ENCODE measurements at places on chromosomes 5 and 9.
A peak's percentile ranks its signal among the peaks of the same experiment; 100 is the strongest.

DNA sequence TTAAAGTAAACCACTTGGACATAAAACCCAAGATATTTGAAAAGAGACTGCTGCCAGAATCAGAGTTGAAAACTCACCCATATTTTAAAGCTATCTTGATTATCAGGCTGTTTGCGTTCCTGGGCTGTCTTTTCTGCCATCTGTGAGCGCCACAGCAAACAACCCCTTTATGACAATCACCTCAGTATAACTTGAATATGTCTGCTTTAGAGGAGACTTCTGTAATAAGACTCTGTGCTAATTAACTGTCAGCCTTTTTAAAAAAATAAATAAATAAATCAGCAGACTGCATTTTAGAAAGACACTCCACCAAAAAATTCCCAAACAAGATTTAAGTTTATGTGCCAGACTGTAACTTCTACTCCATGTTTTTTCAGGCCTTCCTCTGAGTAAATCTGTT, 375.7 kb upstream of the CCNH start:
- no peak for DNase-seq

DNA sequence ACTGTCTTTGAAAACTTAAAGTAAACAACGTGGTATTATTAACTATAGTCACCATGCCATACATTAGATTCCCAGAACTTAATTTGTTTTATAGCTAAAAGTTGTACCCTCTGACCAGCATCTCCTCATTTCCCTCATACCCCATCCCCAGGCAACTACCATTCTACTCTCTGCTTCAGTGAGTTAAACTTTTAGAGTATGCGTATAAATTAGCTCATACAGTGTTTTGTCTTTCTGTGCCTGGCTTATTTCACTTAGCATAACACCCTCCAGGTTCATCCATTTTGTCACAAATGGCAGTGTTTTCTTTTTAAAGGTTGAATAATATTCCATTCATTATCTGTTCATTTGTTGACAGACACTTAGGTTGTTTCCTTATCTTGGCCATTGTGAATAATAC, 14.2 kb downstream of the COMMD10 start:
- no peak for DNase-seq

GRCh38 chr9:136753371-136754058, 4.5 kb downstream of the LCN8 start:
- DNase-seq = no peak

- no peak for DNase-seq
These were observed 478.1 kb upstream of the CDH9 start for GRCh38 chr5:27516437-27516836.

GRCh38 chr5:168734119-168734518, 155.0 kb upstream of the PANK3 start:
- no peak for DNase-seq

DNA sequence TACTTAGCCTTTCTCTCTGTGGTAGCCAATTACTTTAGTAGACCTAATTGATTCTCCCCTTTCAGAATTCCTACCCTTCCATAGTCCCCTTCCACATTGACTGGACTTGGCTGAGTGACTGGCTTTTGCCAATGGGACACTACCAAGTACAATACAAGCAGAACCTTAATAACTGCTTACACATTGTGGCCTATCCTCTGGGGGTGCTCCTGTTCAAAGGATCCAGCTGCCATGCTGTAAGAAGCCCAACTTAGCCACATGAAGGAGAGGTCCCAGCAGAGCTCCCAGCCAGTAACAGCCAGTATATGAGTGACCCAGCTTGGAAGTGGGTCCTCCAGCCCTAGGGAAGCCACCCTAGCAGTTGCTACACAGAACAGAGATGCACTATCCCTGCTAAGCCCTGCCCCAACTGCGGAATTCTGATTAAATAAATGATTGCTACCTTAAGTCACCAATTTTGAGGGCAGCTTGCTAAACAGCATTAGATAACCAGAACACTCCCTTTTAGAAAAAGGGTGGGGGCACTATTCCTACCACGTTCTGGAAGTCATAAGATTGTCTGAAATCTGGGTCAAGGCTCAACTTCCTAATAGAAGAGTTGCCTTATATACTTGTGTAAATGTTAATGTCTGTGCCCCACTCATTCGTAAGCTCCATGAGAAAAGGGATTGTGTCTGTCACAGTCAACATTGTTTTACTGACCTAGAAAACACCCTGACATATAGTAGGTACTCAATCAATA, 11.1 kb upstream of the APTX start:
- no peak for DNase-seq

- no peak for DNase-seq
These were observed 12.0 kb downstream of the NIPSNAP3B start for GRCh38 chr9:104775976-104776375.

DNA sequence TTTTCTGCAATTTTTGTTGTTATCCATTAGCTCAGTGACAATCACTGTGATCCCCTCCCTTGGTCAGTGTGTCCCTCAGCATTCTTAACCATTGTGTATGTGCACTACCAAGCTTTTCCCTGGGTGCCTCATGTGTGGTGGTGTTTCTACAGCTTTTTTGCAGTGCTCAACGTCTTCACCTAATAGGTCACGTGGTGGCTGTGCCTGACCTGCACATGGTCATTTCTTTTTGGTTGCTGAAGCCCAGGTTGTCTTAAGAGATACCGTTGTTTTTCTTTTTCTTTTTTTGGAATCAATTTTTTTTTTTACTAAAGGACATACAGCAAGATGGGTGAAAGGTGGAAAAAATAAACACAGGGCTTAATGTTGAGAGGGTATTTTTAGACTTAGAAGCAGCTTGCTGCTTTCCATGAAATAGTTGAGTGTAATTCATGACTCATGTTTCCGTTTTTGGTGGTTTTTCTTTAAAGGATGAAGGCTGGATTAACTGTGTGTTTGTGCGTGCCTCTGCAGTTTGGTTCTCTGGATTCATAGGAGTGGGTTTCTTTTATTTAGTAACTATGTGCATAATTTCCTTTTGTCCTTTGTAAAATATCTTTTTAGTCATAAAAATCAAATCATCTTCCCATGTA, 22.2 kb downstream of the SH3GL2 start:
- no peak for DNase-seq

DNA sequence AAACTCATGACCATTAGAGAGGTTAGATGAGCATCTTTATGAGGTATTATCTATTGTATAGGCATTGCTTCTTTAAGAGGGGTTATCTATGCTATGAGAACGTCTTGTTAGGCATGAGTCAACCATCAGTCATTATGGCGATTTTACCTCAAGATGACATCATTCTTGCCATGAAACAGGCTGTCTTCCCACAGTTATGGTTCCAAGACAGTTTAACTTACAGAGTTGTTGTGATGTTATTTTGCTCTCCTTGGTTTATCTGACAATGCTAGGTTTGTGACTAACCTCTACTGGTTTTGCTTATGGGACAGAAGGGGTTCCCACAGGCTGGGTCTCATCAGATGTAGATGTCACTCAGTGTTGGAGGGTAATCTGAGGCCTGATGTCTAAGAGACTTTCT, 1864.7 kb upstream of the ACO1 start:
- no peak for DNase-seq

GRCh38 chr9:78131969-78132700, 100.5 kb upstream of the GNAQ start:
- no peak for DNase-seq

- DNase-seq = no peak
These were observed 61.8 kb upstream of the TBC1D2 start for GRCh38 chr9:98317134-98317857.

DNA sequence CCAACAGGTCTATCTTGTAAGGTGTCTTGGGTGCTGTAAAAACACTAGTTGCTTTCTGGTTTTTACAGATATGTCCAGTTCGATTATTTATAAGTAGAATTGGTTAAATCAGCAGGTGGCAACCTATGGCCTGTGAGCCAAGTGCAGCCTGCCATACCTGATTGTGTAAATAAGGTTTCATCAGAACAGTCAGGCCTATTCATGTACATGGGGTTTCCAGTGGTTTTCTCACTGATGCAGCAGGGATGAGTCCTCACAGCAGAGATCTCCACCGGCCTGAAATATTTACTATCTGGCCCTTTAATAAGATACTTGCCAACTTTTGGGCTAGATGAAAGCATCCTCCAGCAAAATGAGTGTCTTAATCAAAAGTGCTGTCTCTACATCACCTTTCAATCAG, 132.9 kb upstream of the ICE1 start:
- no peak for DNase-seq

DNA sequence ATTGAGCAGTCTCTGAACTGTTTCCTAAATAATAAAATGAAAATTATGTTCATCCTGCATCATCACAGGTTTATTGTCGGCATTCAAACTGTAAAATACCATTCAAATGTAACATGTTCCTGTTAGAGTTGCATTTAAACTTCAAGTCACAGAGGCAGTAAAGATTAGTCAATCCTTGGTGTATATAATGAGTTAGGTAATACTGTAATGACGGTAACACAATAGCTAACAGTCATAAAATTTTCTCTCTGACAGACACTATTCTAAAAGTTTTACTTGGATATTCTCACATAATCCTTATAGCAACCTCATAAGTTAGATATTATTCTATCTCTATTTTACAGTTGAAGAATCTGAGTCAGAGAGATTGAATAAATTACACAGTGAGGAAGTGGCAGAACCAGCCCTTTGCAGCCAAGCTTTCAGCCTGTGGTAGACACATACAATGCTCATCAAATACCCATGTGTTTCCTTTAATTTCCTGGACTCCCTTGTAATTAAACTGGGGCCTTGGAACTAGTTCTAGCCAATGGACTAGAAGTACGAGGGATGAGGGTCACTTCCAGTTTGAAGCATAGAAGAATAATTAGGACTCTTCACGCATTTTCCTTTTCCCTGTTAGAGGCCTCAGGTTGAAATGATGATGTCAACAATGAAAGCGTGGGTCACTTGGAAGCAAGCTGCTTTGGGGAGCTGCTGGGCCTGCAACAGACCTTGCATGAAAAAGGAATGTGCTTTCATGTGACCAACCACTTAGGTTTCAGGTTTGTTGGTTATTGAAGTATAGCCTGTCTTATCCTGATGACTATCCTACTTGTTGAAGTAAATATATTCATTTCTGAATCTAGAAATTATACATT, 12.3 kb upstream of the CAST start:
- DNase-seq = no peak

GRCh38 chr9:77907585-77907984, 124.0 kb downstream of the GNAQ start:
- DNase-seq = no peak

- no peak for DNase-seq
These were observed 14.2 kb upstream of the CCNB1 start for GRCh38 chr5:69152731-69153130.

DNA sequence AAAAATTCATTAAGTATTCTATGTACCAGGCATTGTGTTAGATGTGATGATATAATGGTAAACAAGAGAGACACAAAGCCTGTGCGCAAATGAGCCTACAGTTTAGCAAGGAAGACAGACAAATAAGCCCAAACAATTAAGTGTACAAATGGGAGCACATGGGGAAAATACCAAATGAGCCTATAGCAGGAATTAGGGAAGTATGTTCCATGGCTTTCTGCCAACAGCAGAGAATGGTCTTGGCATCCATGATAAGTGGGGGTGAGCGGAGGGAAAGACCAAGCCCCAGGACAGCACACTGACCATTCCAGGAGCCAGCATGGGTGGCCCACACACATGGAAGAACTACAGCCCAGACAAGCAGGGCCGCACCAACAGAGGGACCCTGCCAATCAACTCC, 369.7 kb downstream of the DEPDC1B start:
- no peak for DNase-seq

GRCh38 chr5:134275822-134276221, 49.9 kb upstream of the PPP2CA start:
- DNase-seq = no peak

DNA sequence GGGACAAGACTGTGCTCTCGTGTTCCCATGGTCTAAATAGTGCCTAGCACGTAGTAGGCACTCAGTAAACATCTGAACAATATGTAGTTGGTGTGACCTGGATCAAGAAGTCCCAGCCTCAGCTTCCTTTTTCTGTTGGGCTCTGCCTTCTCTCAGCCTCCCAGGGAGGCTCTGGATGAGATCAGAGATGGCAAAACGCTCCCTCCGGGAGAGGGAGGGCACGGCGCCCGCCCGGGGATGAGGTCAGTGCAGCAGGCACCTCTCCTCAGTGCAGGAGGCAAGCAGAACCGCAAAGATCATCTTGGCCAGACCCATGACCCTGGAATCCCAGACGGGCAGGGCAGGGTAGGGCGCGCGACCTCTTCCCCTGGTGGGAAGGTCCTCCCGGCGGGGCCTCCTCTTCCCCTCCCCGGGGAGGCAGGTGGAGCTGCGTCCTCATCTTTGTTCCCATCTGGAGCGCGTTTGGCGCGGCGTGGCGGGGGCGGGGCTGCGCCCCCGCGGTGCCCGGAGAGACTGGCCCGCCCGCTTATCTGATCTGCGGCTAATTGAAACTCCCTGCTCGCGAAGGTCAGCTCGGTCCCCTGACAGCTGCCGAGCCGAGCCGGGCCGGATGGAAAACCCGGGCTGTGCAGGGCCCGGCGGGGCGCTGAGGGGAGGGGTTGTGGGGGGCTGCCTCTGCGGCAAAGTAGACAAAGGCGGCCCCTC, 60.9 kb downstream of the CXXC5 start:
- DNase-seq = no peak

DNA sequence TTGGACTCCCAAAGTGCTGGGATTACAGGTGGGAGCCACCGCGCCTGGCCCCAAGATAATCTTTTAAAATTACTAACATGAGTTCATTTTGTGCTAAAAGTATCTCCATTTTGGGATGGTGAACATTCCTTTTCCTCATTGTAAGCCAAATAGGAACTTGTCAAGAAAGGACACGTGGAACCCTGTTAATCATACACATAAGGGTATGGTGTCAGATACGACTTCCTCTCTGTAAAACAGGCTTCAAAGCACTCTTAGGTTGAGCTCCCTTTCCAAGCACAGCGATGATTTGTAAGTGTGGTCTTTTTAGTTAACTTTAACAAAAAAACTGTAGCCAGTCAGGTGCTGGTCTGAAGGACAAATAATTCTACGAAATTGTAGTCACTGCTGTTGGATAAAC, 132.7 kb downstream of the UNC13B start:
- no peak for DNase-seq

DNA sequence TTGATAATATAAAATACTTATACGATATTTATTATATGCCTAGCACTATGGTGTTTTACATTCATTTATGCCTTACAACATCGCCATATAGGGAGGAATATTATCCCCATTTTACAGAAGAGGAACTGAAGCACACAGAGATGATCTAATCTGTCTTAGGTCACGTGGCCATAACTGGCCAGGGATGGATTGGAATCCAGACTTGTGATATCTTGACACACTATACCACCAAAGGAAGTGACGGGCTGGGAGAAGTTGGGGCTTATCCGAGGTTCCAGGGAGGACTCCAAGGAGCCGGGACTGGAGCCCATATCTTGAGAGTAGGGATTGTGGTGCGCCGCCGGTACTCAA, 129.8 kb downstream of the TMEM174 start:
- no peak for DNase-seq

GRCh38 chr5:95857185-95857945, 34.8 kb upstream of the GLRX start:
- no peak for DNase-seq

DNA sequence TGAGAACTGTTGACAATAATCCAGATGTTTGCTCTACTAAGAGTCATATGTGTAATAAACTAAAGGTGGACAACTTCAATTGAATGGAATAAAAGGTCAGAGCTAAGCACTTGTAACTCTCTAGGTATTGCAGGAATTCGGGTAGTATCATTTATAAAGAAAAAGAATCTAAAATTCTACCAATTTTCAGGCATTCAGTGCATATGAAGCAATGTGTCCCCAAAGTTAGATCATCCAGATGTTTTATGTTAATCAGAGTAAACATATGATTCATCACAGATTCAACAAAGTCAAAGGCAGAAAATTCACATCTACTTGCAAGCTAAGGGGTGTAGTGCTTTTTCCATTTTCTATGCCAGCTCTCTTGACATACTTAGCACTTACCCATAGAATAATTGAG, 477.1 kb downstream of the PDE4D start:
- peak; percentile 1 for DNase-seq
